ENCODE measurements at places on chromosomes 5 and 9. TPM values are rescaled to one million over a fixed set of nuclear protein-coding genes. Genes with fewer than 3 reads are reported as not detected.

PCDHA6 gene
- total RNA-seq: 0.08 TPM

GFPT2 gene
- total RNA-seq: 1.8 TPM

EGFL7 gene
- total RNA-seq: 38.5 TPM

GRCh38 chr9:24832307-24832706 is 286.6 kb upstream of the IZUMO3 start:
- H3K27ac ChIP-seq: no peak overlapping the region
- no peaks in the 10 kb centered on the region for H3K36me3 ChIP-seq
- H3K4me3 ChIP-seq: no peak overlapping the region
- no peaks in the 10 kb centered on the region for H3K4me1 ChIP-seq

- H3K27ac ChIP-seq: peak overlapping the region; percentile 88
- DNase-seq: no peak
- peaks cover 44% of the 10 kb centered on the region for H3K4me1 ChIP-seq
- no peaks in the 10 kb centered on the region for H3K27me3 ChIP-seq
Measured at GRCh38 chr9:113219969-113220368, 1.1 kb downstream of the FKBP15 start.

DNA sequence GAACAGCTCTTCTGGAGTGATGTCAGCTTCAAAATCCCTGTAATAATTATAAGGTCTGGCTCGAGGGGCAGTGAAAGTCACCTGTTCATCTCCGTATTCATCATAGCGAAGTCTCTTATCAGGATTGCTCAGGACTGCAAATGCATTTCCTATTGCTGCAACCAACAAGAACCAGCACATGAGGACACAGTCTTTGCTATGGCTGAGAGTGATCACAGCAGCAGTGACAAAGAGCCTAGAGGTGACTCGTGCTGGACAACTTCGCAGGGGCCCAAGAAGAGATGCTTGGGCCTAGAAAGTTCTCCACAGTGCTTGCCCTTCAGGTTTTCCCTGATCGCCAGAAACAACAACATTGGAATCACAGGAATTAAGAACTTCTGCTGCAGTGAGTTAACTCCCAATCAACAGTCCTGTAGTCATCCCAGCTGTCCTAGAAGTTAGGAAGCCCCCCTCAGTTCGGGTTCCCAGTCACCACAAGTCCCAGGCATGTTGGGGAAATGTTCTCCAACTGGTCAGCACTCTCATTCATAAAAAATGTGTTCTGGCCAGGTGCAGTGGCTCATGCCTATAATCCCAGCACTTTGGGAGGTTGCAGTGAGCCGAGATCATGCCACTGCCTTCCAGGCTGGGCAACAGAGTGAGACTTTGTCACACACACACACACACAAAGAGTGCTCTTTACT is 13.0 kb downstream of the DNAJC18 start:
- no peak overlapping the region for H3K27ac ChIP-seq
- H3K36me3 ChIP-seq: no peaks in the 10 kb centered on the region
- no peak overlapping the region for H3K4me3 ChIP-seq
- DNase-seq: no peak
- H3K27me3 ChIP-seq: no peaks in the 10 kb centered on the region

- H3K4me1 ChIP-seq: no peaks in the 10 kb centered on the region
- H3K27me3 ChIP-seq: no peaks in the 10 kb centered on the region
- no peaks in the 10 kb centered on the region for H3K36me3 ChIP-seq
- H3K27ac ChIP-seq: no peak overlapping the region
- no peak overlapping the region for H3K4me3 ChIP-seq
- no peak for DNase-seq
Measured at GRCh38 chr9:135043345-135043744, 44.1 kb upstream of the OLFM1 start.
